ENCODE measurements at places on chromosomes 7 and 10.

- DNase-seq: no peak
Observed at GRCh38 chr10:79082631-79083596, 14.1 kb downstream of the ZMIZ1 start.

DNA sequence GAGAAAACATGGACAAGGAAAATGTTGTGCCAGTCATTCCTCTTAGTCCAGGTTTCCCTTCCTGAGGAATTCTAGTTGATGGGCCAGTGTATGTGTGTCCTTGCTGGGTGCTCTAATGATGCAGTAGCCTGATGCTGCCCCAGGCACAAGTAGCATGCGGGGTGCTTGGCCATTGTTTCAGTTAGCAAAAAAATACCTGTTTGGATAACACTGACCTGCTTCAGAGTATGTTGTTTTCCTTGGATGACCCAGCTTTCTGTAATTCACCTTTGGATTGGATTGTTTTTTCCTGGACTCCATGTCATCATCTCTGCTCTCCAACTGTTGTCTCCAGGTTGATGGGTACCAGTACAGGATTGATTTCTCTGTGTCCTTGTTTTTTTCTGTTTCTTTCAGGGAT, 169.2 kb downstream of the SND1 start:
- DNase-seq: no peak

DNA sequence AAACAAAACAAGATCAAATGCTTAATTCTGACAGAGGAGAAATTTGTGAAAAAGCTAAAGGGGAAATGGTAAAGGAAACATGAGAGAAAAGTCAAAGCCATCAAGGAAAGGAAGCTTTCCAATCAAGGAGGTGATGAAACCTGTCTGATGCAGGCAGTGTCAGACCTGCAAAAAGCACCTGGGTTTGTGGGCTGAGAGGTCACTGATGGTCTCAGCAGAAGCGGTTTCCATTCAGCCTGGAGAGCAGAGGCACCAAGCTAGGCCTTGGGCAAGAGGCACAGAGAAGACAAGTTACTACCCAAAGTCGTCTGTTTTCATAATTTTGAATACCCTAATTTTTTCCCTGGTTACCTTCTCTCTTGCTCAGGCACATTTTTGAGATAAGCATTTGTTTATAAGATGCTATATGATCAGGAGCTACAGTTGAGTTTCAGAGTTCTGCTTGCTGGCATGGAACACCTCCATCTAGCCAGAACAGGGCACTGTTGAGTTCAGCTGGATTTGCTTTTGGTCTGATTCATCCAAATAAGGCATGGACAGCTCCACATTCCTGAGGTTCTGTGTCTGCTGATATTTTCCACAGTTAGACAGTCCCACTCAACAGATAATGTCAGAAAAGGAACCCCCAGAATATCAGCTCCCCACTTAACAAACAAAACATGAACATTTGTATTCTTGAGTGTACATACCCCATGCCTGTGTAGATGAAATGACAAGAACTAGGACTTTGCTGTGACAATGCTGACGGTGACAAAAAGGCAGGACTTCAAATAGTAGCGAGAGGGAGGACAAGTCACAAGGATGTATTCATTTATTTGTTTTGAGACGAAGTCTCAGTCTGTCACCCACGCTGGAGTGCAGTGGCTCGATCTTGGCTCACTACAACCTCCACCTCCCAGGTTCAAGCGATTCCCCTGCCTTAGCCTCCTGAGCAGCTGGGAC, 4.9 kb upstream of the PPIA start:
- DNase-seq: no peak

DNA sequence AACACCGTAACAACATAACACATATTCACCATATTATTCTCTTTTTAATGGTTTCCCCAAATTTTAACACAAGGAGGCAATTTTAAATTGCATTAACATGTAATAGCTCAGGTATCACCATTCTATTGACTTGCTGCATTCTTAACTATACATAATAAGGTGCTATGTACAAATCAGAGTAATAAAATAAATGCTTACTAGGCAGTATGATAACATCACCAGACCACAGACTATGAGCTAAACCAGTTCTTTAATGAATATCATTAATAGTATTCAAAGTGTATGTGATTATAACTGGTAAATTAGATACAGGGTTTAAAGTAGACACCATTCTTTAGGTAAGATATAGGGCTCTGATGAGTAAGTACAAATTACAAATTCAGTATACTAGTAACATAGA, 226.6 kb downstream of the DNAJC1 start:
- no peak for DNase-seq

- no peak for DNase-seq
Observed at GRCh38 chr7:6284055-6284400, 11.6 kb upstream of the CYTH3 start.

DNA sequence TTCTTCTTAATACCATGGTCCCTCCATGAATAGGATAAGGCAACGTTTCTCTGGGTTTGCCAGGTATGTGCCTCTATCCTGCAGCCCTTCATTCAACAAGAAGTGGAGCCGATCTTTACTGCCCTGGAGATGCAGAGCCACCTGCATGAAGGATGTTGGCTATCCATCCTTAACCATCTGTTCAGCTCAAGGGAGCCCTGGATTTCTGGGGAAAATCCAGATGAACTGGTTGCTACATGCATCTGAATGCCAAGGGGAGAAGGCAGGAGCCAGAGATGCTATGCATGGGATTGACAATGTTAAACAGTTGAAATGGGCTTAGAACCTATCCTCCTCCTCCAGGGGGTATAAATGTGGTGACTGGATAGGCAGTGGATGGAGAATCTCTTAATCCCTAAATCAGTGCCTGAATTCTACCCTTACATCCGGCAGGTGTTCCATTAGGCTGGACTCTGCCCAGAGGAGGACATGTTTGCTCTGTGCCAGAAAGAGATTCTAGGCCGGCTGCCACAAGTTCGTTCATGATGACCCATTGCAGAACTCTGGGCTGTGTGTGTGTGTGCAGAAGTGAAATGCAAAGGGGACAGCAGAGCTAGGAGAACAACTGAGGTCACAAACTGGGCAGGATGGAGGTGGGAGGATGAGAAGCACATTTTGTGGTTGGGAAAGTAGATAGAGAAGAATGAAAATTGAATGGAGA, 15.6 kb downstream of the CPED1 start:
- DNase-seq: no peak

DNA sequence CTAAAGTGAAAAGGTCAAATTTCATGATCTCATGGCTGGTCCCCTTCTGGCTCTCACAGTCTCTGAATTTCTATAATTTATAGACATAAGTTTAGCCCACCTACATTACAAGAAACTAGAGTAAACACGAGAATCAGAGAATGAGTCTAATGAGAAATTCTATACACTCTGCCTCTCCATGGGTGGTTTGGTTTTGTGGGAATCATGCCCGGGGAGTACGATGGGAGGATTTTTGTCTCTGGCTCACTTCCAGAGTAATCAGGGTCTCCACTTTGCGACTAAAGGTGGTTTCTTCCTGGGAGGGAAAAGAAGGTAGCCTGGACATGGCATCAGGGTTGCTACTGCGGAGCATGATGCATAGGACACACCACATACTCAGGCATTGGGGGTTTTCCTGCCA, 69.7 kb downstream of the MRC1 start:
- DNase-seq: no peak

DNA sequence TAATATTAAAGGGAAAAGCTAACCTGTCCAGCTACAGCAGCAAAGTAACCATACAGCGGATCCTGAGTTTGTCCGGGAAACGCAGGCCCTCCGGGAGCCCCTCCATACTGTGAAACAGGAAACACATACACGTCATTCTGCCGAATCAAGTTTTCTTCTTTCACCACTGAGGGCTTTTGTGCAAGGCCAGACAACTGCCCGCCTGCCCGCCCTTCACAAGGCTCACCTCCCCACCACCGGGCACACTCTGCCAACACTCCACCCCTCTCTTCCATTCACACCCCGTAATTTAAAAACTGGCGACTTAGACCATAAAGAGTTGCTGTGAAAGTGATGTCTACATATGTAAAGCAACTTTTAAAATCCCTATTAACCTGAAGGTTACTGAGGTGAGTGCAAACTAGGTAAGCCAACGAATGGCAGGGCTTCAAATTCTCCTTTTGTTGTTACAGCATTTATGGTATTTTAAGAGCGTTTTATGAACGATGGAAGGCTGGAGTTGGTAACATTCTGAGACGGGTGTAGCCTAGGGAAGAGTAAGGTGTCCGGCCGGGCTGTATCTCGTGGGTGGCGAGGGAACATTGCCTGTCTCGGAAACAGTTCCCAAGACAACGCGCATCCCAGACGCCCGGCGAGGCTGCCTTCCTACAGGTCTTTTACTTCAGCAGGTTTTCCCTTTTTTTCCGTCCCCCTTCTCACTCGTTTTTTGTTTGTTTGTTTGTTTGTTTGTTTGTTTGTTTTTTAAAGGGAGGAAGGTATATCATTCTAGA, 817 bp downstream of the SRI start:
- peak; percentile 35 for DNase-seq

GRCh38 chr7:44767912-44768627, 19.4 kb downstream of the ZMIZ2 start:
- DNase-seq: no peak

DNA sequence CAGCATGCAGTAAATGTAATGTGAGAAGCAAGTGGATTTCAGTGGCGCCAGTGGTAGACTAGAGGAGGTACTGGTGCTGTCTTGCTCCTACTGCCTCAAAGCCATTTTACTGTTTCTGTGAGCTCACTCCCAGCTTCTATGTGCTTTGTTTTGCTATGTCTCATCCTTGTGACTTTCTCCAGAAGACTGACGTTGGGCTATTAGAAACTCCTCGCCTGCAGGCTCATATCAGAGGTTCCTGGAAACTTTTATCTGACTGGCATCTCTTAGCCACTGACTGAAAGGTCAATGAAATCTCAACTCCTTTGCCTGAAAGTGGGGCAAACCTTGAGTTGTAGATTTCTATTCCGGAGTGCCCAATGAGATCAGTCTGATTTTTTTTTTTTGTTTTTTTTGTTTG, 66.4 kb upstream of the SORCS1 start:
- DNase-seq: no peak

DNA sequence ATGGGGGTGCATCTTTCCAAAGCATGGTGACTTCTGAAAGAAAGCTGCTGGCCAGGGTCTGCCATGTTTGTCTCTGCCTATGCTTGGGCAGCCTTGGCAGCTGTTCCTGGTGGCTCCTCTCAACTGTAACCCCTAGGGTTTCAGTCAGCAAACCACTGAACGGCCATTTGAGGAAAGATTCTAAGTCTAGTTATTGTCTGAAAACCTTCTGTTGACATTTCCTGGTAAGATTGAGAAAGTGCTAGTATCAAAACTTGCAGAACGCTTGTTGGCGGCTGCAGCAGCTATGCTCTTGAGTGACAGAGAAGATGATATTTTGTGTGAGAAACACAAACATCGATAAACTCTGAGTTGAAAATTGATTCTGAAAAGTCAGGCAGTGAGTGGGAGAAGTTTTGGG, 523.1 kb downstream of the LRMDA start:
- DNase-seq: no peak

- no peak for DNase-seq
Observed at GRCh38 chr7:146902728-146903127, 786.1 kb downstream of the CNTNAP2 start.

GRCh38 chr10:3897156-3897555, 112.1 kb upstream of the KLF6 start:
- DNase-seq: no peak

GRCh38 chr10:74293686-74294371, 142.8 kb downstream of the ADK start:
- no peak for DNase-seq

GRCh38 chr10:133261726-133262325, 14.8 kb downstream of the ADAM8 start:
- DNase-seq: peak; percentile 64

DNA sequence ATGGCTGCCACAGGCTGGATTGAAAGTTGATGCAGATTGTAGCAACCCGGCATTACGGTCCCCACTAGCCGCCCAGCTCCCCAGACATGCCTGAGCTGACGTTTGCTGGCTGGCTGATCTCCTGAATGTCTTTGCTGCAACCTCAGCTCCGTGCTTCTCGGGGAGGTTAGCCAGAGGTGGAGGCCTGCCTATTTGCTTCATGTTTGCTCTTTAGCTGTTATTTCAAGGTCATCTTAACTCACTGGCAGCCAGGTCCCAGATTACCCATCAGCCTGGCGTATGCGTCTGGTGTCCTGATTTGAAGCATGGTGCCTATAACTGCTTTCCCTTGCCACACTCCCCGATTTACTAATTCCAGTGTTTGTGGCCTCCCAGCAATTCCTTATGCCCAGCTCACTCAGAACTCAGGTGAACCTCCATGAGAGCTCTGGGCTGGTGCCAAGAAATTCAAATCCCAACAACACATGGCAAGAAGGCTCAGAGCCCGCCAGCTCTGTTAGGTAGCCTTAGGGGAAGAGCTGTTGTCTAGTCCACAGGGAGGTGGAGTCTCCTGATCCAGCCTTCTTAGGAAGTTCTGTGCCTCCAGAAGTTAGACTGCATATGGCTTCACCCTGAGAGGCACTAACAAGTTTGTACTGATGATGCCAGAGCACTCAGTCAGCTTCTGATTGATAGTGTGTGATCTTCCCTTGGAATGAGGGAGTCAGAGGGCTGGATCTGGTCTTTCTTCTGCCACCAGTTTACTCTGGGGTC, 69.7 kb upstream of the EXOC4 start:
- DNase-seq: no peak

- no peak for DNase-seq
Observed at GRCh38 chr10:3872712-3873329, 87.8 kb upstream of the KLF6 start.

DNA sequence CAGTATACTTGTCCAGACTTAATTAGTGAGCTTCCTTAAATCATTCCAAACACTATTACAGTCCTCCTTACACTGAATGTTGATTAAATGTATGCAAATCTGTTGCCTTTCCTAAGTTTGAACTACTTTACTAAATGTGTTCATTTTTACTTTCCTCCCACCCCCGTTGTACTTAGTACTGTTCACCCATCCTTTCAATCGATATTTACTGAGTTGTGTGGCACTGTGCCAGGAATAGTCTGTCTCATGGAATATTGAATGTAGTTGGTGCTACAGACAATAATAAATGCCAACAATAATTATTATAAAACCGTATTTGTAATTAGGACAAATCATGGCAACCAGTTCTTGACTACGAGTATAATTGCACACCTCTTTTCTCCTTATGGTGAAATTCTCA, 335.7 kb downstream of the GPR37 start:
- no peak for DNase-seq

- no peak for DNase-seq
Observed at GRCh38 chr10:76125900-76126299, 694.5 kb downstream of the LRMDA start.

DNA sequence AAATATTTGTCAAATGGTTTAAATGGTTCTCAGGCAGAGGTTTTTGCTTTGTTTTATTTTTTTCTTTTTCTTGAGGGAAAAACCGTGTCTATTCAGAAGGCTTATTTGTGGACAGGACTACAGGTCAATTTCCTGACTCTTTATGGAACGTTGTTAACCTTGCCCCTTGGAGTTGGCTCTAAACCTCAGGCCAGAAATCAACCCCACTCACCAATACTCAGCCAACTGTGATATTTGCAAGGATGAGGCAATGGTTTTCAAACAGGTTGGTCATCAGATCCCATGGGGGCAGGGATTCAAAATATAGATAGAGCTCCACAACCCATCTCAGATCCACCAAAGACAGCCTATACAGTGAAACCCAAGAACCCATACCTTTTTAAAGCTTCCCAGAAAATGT, 10.2 kb downstream of the PDLIM1 start:
- DNase-seq: no peak

- no peak for DNase-seq
Observed at GRCh38 chr7:33591490-33591889, 313.8 kb upstream of the BMPER start.

GRCh38 chr10:21212912-21213311, 312.6 kb downstream of the SKIDA1 start:
- DNase-seq: no peak

Measured in NCI-H2227 treated with DMSO at 0.1 percent for 48 hours (cell line).